ENCODE measurements at places on chromosomes 16 and 17.

GRCh38 chr16:89506791-89507191 is 1.4 kb upstream of the SPG7 start:
- DNase-seq, result no peak

DNA sequence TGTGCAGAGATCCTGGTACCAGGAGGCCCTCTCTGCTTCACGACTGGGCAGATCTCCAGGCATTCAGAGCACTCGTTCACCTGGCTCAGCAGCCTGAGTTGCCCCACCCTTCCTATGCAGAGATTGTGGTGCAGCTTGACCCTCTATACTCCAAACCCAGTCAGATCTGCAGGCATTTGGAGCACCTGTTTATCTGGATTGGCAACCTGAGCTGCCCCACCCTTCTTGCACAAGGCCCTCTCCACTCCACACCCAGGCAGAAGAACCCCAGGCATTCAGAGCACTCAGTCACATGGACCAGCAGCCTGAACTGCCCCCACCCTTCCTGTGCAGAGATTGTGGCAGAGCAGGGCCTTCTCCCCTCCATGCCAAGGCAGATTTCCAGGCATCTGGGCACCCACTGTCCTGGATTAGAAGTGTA is 88.4 kb upstream of the CDH5 start:
- no peak for DNase-seq

DNA sequence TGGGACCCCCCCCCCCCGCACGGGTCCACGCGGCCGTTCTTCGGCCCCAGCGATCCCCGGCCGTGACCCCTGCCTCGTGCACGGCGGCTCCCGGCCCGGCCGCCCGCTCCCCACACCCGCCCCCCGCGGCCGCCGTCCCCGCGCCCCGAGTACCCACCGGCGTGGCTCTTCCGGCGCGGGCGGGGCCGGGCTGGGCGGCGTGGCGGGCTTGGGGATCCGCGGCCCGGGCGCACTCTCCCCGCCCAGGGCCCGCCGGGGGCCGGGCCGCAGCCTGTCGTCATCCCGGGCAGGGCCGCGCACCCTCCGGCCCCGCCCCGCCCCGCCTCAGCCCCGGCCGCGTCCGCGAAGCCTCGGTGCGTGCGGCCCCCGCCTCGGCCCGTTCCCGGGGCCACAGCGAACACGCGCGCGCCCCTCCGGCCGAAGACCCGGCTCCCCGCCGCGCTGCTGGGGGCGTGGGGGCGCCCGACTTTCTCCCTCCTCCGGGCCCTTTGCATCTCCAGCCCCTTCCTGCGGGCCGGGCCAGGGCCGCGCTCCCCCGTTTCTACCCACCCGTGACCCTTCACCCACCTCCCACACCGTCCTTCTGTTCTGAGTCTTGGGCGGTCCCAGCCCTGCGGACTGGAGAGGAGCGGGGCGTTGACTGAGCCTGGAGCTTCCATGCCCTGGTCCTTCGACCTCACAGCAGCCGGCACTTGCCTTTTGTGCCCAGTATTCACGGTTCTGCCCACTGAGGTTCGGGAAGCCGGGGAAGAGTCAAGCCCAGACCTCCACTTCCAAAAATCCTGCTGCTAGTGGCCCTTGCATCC is 840 bp downstream of the MYO1C start:
- no peak for DNase-seq

DNA sequence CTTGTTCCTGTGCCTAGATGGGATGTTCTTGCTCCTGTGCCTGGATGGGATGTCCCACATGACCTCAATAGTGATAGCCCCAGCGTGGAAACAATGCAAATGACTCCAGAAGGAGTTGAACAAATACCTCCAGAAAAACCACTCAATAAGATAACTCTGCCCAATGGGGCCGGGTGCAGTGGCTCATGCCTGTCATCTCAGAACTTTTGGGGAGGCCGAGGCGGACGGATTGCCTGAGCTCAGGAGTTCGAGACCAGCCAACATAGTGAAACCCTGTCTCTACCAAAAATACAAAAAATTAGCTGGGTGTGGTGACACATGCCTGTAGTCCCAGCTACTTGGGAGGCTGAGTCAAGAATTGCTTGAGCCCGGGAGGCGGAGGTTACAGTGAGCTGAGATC is 15.2 kb upstream of the LITAF start:
- no peak for DNase-seq

- no peak for DNase-seq
Measured at GRCh38 chr17:39913989-39914388, 4.4 kb downstream of the GSDMB start.

DNA sequence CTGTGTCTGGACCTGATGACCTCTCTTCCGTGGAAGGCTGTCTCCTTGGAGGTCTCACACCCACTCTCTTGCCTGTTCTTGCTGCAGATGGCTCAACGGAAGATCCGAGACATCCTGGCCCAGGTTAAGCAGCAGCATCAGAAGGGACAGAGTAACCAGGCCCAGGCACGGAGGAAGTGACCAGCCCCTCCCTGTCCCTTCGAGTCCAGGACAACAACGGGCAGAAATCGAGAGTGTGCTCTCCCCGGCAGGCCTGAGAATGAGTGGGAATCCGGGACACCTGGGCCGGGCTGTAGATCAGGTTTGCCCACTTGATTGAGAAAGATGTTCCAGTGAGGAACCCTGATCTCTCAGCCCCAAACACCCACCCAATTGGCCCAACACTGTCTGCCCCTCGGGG is 52.1 kb downstream of the IGF2BP1 start:
- DNase-seq, result no peak

- DNase-seq, result no peak
Measured at GRCh38 chr17:3536716-3537115, 20.9 kb downstream of the TRPV3 start.

GRCh38 chr17:32873114-32873513 is 3.8 kb downstream of the MYO1D start:
- DNase-seq, result no peak

DNA sequence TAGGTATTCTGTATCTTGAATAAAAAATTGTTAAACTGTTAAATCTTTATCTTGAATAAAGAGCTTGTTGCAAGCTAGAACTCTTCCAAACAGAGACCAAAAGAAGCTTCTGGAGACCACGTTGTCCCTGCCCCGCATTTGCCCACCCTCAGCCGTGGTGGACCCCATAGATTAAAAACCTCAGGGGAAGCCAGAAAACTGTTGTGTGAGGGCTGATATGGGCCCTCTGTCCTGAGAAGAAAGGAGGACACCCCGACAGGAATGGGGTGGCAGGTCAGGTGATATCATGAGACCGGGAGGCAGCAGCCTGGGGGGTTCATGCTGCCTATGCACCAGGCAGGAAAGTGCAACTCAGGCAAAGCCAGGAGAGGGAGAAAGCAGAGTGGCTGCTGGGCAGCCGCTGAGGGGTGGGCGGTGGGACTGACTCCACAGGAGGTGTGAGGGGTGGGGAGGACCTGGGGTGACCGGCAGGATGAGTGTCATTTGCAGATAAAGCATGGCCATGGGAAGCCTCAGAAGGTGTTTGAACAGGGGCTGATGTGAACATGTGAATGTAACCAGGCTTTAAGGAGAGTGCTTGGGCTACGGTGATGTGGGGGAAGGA is 147.8 kb downstream of the IRF8 start:
- DNase-seq, result no peak

- no peak for DNase-seq
Measured at GRCh38 chr17:78996781-78997201, 12.8 kb downstream of the CANT1 start.

GRCh38 chr16:3216263-3216640 is 18.7 kb downstream of the ZNF200 start:
- no peak for DNase-seq

DNA sequence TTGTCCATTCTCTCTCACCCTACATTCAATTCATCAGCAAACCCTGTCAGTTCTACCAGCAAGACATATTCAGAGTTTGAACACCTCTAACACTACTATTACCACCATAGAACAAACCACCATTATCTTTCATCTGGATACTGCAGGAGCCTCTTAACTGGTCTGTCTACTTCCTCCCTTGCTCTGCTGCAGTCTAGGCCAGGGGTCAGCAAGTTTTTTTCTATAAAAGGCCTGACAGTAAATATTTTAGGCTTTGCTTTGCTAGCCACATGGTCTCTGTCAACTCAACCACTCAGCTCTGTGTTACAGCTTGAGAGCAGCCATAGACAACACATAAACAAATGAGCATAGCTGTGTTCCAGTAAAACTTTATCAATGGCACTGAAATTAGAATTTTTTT is 13.8 kb downstream of the KCTD19 start:
- DNase-seq, result no peak

GRCh38 chr17:9306086-9306485 is 269.5 kb downstream of the STX8 start:
- DNase-seq, result no peak

DNA sequence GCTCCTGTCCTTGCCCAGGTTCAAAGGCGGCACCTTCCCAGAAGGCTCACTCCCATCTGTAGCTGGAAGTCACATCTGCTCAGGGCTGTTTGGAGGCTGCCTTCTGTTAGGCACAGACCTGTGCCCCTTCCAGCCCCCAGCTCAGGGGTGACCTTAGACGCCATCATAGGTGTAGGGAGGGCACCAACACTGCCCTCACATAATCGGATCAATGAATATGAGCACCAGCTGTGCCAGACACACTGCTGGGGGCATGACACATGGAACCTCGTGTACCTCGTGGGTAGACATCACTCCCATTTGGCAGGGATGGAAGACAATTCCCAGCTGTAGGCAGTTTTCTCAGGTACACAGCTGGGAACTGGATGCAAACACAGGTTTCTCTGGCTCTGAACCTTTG is 220.7 kb upstream of the ASIC2 start:
- no peak for DNase-seq

GRCh38 chr17:76487451-76488192 is 13.6 kb downstream of the RHBDF2 start:
- no peak for DNase-seq

DNA sequence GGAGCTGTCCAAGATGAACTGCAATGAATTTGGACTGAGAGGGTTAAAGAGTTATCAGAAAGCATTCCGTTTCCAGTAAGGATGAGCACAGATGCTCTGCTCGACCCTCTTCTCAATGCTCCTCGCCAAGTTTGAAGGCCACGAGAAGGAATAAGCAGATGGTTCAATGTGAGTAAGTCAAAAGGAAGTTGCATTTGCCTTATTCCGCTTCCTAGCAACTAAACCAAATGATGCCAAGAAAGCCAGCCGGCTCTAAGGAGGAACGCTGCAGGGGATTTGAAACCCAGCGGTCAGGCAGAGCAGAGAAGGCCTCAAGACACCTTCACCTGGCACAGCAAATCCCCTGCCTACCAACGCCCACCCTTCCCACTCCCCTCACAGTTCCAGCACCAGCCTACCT is 52.1 kb upstream of the CNEP1R1 start:
- no peak for DNase-seq

GRCh38 chr16:58107709-58108108 is 21.5 kb downstream of the CFAP20 start:
- no peak for DNase-seq

- DNase-seq, result no peak
Measured at GRCh38 chr16:11320170-11320569, 25.1 kb upstream of the RMI2 start.

- no peak for DNase-seq
Measured at GRCh38 chr17:32267690-32268205, 2.1 kb downstream of the RHBDL3 start.

DNA sequence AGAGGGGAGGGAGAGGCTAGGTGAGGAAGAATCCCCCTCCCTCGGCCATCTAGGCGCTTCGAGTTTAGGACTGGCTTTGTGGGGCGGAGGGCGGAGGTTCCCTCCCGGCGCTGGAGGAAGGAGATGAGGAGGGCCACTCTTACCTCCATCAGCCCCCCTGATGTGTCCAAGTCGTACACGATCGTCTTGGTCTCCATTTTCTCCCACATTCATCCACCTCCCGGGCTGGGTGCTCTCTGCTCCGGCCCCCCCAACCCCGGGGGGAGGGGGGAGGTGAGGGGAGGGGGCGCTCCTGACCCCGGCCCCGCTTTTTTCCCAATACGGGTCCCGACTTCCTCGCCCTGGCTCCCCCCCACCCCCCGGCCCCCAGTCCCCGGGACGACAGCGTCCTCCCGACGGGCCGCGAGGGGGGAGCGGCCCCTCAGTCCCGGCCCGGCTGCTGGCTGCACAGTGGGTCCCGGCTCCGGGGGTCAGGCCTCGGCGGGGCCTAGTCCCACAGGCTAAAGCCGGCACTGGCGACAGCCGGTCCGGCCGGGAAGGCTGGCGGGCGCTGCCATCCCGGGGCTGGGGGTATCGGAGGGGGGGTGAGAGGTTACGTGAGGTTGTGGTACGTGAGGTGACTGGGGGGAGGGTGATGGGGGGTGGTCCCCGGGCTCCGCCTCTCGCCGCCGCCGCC is 428 bp downstream of the PHF12 start:
- no peak for DNase-seq

GRCh38 chr16:49767998-49768397 is 87.9 kb downstream of the ZNF423 start:
- DNase-seq, result no peak

DNA sequence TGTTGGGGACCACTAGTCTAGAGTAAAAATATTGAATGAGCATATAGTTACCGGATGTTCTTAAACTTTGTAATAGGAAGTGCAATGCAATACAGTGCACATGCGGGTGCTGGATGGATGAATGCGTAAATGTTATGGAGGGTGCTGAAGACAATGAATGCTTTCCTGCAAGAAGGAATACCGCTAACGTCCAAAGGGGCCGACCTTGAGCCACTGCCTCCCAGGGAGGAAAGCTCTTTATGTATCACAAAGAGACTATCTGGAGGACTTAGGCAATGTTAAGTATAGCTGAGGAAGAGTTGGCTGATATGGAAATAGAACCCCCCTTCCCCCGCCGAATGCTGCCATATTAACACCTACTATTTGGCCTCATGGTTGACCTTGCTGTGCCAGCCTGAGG is 27.5 kb upstream of the SHCBP1 start:
- DNase-seq, result no peak

DNA sequence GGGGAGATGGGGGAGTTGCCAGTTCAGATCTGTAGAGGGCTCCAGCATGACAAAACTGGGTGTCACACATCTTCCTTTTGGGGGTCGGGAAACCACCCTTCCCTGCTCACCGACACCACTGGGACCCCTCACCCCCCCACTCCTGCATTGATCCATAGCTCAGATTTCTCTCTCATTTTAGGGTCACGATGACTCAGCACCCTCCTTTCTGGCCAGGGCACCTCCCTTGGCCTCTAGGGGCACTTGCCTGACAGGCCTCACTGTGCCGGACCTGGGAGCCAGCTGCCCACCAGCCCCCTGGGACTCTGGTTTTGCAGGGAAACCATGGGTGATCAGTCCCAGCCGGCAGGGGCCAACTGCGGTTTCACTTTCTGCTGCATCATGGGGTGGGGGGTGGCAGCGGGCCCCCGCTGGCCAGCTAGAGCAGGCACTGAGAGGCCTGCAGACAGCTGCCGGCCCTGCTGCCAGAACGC is 239.4 kb downstream of the MRTFB start:
- DNase-seq, result no peak

DNA sequence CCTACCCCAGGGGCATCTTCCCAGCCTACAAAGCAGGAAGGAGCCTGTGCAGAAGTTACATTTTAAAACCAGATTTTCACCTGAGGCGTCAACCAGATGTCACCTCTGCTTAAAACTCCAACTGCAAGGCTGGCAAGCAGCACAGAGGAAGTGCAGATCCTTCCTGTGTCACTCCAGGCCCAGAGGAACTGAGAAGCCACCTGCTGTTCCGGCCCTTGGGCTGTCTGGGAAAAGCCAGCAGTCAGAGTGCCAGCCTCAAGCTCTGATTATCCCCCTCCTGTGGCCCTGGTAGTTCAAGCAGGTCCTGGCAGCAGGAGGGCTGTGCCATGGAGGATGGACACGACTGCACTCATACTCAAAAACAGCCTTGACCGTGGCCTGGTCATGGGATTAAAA is 10.2 kb downstream of the POLR2C start:
- DNase-seq, result no peak
